ENCODE measurements at places on chromosomes 3 and 15.

DNA sequence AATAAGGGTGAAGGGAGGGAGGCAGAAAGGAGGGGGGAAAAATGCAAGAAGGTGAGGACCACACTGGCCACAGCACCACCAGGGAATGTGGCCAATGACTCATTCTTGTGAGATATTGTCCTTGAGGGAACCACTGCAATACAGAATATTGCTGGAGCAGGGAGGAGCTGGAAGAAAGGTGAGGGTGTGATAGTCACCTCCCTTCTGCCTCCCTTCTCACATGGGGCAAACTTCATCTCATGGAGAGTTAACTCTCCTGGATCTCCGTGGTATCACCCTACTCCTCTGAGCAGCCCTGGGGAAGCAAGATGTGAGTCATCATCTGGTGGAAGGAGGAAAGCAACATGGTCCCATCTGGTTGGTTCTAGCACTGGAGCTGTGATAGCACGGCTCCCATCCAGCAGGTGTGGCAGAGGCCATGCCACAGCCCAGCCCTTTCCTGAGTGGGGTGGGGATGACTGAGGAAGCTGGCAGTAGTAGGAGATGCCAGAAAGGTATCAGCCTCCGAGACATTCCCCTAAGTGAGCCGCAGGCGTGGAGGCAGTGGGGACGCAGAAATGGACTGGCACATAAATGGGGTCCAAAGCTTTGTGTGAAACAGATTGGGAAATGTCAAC, 115.9 kb upstream of the LPP start:
- peak; percentile 72 for ATAC-seq

DNA sequence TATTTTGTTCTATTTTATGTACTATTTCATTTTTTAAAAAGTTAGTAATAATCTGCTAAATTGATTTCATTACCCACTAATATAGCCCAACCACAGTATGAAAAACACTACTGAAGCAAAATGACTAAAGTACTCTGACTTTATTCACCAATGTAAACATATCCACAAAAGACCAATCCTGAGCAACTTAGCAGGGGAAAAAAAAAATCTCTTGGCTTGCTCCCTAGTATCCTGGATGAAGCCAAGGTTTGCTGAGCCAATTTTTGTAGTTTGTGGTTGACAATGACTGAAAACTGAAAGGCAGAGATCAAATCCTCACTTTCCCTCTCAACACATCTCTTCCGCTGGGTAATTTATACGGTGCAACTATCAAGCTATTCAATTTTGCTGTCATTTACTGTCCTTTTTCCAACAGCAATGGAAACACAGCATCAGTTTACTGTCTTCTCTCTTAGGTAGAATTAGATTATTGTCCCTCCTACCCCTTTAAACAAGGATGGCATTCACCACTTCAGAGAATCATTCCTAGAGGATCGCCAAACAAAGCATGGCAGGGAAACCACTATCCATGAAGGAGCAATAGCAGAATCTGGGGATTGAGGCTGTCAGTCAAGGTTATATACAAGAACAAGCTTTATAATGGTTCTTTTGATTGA, 149.7 kb downstream of the THRB start:
- ATAC-seq, result no peak

- no peak for ATAC-seq
These were observed 120.4 kb upstream of the MEF2A start for GRCh38 chr15:99445272-99445850.

GRCh38 chr3:94990952-94991705, 928.3 kb downstream of the NSUN3 start:
- no peak for ATAC-seq

GRCh38 chr15:86870846-86871245, 791.2 kb downstream of the AGBL1 start:
- no peak for ATAC-seq

All from esophagus mucosa (tissue), 1 donor.